ENCODE measurements at places on chromosomes 3 and 15. TPM values are rescaled to one million over a fixed set of nuclear protein-coding genes. Genes with fewer than 3 reads are reported as not detected.

GRCh38 chr3:2635511-2635910, 474.7 kb downstream of the IL5RA start:
- no peak overlapping the region for H3K4me3 ChIP-seq
- no peaks in the 10 kb centered on the region for H3K27me3 ChIP-seq

Gene C3orf52
- 27.6 TPM for total RNA-seq

DNA sequence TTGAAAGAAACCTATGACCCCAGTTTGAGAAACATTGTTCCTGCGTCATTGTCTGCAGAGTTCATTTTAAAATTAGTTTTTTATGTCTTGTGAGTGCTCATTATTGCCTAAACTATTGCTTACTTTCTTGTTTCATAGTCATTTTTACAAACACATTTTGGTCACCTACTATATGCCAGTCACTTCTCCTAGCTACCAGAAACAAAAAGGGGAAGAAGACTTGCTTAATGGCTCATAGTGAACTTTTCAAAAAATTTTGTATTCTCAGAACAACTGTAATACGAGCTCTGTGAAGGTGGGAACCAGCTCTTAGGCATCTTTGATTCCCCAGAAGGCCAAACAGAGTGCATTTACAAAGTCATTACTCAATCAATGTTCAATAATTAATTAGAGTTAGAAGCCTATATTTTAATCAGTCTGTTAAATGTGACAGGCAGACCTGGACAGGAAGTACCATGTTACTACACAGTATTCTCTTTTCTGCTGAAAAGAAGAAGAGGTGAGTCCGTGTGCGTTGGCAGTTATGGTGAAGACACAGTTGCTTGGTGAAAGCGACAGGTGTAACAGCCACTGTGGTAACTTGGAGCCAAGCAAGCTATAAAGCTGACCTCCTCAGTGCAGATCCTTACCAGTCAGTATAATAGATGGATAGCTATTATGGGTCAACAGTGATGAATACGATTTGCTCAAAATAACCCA, 46.6 kb downstream of the DPPA2 start:
- H3K4me1 ChIP-seq, result no peaks in the 10 kb centered on the region
- H3K27ac ChIP-seq, result no peak overlapping the region

GRCh38 chr3:30493911-30494311, 112.5 kb upstream of the TGFBR2 start:
- no peak overlapping the region for H3K4me3 ChIP-seq
- no peaks in the 10 kb centered on the region for H3K36me3 ChIP-seq
- DNase-seq, result no peak
- H3K27me3 ChIP-seq, result no peaks in the 10 kb centered on the region
- H3K27ac ChIP-seq, result no peak overlapping the region

DNA sequence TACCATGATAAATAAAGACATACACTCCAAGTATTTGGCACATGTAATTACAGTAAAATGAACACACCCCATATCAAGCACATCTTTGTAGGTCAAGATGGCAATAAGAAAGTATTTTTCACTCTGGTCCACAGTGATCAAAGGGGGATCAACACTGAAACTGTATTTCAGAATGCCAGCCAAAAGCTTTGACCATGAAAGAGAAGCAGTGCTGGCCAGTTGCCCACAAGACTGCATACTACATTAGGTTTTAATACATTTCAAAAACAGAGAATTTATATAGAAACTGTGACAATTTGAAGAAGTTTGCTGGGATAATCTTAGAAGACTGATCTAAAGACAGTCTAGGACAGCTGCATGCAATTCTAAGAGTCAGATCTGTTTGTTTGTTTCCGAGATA, 1035.3 kb downstream of the FHIT start:
- H3K27me3 ChIP-seq, result no peaks in the 10 kb centered on the region
- no peak overlapping the region for H3K27ac ChIP-seq
- H3K36me3 ChIP-seq, result no peaks in the 10 kb centered on the region
- DNase-seq, result no peak

DNA sequence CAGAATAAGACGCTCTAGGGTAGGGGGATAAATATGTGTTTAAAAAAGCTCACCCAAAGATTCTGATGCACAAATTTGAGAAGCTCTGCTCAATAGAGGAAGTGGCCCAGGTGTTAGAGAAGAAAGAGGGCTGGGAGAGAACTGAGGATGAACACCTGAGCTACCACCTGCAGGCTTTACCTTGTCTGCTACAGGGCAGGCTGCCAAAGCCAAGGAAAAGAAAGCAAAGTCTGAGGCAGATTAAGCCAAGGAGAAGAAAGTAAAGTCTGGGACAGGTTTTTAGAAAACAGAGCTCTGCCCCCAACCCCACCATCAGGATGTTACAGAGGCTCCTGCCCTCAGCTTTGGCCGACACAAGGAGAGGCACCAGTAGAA, 92.9 kb downstream of the THRB start:
- no peak overlapping the region for H3K4me3 ChIP-seq
- H3K27ac ChIP-seq, result no peak overlapping the region
- no peaks in the 10 kb centered on the region for H3K4me1 ChIP-seq
- no peak for DNase-seq
- no peaks in the 10 kb centered on the region for H3K36me3 ChIP-seq
- H3K27me3 ChIP-seq, result no peaks in the 10 kb centered on the region

- no peaks in the 10 kb centered on the region for H3K36me3 ChIP-seq
- DNase-seq, result no peak
- H3K4me3 ChIP-seq, result no peak overlapping the region
- H3K27me3 ChIP-seq, result no peaks in the 10 kb centered on the region
- H3K27ac ChIP-seq, result no peak overlapping the region
- no peaks in the 10 kb centered on the region for H3K4me1 ChIP-seq
These were observed 131.1 kb upstream of the BFSP2 start for GRCh38 chr3:133268726-133269134.

- no peaks in the 10 kb centered on the region for H3K27me3 ChIP-seq
- peaks cover 96% of the 10 kb centered on the region for H3K36me3 ChIP-seq
- H3K4me1 ChIP-seq, result no peaks in the 10 kb centered on the region
These were observed 50.2 kb upstream of the LRRC58 start for GRCh38 chr3:120399372-120399771.

Gene PARP14
- 22.5 TPM for total RNA-seq

DNA sequence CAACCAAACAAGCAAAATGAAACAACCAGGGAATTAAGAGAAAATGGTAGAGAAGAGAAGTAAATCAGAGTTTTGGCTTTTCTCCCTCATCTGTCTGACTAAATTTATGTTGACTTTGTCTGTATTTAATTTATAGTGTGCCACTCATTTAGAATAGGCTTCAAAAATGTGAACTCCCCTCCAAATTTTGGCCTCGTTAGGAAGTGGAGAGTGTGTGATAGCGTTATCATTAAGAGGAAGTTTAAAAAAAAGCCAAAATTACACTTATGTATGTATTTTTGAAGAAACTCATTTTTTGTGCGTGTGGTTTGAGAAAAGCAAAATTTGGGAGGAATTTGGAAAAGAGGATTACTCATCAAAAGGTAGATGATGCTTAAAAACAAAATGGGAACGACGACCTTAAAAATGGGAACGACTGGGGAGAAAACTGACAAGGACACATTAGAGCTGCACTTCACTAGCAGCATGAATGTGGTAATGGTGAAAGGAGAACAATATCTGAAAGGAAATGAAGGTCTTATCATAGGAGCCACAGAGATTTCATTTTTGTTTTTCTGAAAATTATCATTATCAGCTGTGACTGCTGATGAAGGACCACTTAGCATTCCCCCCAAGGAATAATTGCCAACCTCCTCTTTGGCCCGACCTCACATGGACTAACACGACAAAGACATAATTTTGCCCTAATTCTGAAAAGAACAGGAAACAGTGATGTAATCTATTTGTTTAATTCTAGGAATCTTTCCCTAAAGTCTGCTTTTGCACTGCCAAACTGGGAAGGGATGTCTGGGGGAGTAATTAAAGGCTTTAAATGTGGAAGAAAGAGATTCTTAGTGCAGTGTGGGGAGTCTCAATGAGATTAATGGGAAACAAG, 163.2 kb upstream of the P2RY1 start:
- H3K4me3 ChIP-seq, result no peak overlapping the region
- no peaks in the 10 kb centered on the region for H3K36me3 ChIP-seq
- no peaks in the 10 kb centered on the region for H3K27me3 ChIP-seq
- H3K4me1 ChIP-seq, result no peaks in the 10 kb centered on the region

DNA sequence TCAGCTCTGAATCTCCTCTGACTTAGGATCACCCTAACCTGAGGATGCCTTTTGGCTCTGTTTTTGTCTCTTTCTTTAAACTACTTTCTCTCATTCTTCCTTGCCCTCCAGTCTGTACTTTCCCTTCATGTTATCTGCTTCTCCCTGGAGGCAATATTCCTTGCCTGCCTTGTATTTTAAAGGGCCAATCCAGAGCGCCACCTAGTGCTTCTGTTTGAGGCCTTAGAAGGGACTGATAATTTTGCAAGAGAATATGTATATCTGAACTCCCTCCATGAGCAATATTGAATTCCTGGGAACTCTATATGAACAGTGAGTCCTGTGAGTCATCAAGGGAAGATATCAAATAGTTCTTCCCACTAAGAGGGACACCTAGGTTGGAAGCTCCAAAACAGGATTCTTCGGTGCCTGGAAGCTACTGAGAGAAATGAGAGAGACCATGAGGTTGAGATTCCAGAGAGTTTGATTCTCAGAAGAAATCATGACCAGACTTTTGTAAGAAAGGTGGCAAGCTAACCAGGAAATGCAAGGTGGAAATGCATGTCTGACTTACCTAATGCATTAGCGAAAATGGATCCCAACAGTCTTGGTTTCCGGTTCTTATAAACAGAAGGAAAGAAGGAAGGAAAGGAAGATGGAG, 203.8 kb upstream of the CD96 start:
- no peaks in the 10 kb centered on the region for H3K36me3 ChIP-seq
- no peak overlapping the region for H3K27ac ChIP-seq
- no peak for DNase-seq
- no peak overlapping the region for H3K4me3 ChIP-seq
- no peaks in the 10 kb centered on the region for H3K4me1 ChIP-seq

Gene ZBTB38
- total RNA-seq, result 75.7 TPM

- no peak overlapping the region for H3K27ac ChIP-seq
- H3K4me3 ChIP-seq, result no peak overlapping the region
- H3K36me3 ChIP-seq, result no peaks in the 10 kb centered on the region
- no peaks in the 10 kb centered on the region for H3K4me1 ChIP-seq
- no peaks in the 10 kb centered on the region for H3K27me3 ChIP-seq
- DNase-seq, result no peak
These were observed 14.4 kb upstream of the CDC25A start for GRCh38 chr3:48202632-48203031.

DNA sequence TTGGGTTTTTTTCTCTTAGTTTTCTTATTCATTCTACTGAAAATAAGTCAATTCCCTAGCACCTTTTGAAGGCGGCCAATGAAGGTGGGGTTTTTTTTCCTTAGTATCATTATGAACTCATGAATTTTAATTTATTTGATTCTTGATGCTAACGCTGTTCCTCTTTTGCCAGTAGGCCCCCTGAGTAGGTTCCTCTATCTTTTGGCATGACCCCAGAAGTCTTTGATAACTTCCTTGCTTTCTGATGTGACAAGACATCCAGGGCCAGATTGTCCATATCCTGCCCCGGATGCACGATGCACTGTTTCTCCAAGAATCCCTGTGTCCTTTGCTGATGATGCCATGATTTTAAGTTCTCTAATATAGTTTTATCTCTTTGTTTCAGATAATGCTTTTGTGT, 20.6 kb downstream of the LRRK1 start:
- H3K4me1 ChIP-seq, result no peaks in the 10 kb centered on the region
- no peaks in the 10 kb centered on the region for H3K27me3 ChIP-seq
- no peak overlapping the region for H3K4me3 ChIP-seq
- no peak overlapping the region for H3K27ac ChIP-seq
- H3K36me3 ChIP-seq, result 0 out of 2 replicates have a peak, but pooled peaks cover 4% of the 10 kb centered on the region
- DNase-seq, result no peak

Gene SLC2A2
- not detected for total RNA-seq

Gene IMPG2
- total RNA-seq, result 0.05 TPM

GRCh38 chr15:41620536-41621199, 39.5 kb upstream of the MGA start:
- H3K4me1 ChIP-seq, result peaks cover 14% of the 10 kb centered on the region
- H3K4me3 ChIP-seq, result peak overlapping the region; percentile 45
- no peak for DNase-seq
- no peaks in the 10 kb centered on the region for H3K36me3 ChIP-seq
- H3K27me3 ChIP-seq, result no peaks in the 10 kb centered on the region
- no peak overlapping the region for H3K27ac ChIP-seq

- H3K36me3 ChIP-seq, result no peaks in the 10 kb centered on the region
- H3K27ac ChIP-seq, result no peak overlapping the region
- H3K27me3 ChIP-seq, result peaks cover 7% of the 10 kb centered on the region
- H3K4me1 ChIP-seq, result no peaks in the 10 kb centered on the region
- H3K4me3 ChIP-seq, result no peak overlapping the region
These were observed 5.8 kb downstream of the FMN1 start for GRCh38 chr15:33188641-33189257.

Gene CA12
- 3.7 TPM for total RNA-seq

- no peaks in the 10 kb centered on the region for H3K27me3 ChIP-seq
- DNase-seq, result no peak
- no peak overlapping the region for H3K4me3 ChIP-seq
- H3K36me3 ChIP-seq, result no peaks in the 10 kb centered on the region
- H3K4me1 ChIP-seq, result peaks cover 15% of the 10 kb centered on the region
These were observed 270.9 kb downstream of the RPLP1 start for GRCh38 chr15:69723404-69724096.

DNA sequence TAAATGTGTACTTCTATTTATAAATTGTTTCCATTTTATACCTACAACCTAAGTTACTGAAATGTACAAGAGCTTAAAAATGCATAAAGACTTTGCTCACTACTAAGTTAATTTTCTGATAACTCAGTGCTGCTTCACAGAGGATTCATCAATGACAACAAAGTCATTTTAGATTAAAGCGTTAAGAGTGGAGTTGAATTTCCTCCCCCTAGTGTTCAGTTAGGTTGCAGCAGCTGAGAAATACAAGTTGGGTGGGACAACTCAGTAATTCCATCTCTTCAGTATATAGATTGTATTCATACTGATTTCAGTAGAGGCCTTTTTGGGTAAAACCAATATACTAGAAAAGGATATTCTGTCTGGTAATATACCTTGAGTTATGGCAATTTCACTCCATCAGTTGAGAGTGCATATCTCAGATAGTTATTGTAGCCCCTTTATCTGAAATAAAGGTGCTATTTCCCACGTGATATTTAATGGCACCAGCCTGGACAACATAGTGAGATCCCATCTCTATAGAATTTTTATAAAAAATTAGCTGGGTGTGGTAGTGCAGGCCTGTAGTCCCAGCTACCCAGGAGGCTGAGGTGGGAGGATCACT, 6.9 kb upstream of the RPL35A start:
- no peak overlapping the region for H3K4me3 ChIP-seq
- H3K4me1 ChIP-seq, result no peaks in the 10 kb centered on the region
- H3K27ac ChIP-seq, result no peak overlapping the region
- no peaks in the 10 kb centered on the region for H3K36me3 ChIP-seq
- DNase-seq, result peak; percentile 32

Gene DNAH1
- 1.1 TPM for total RNA-seq

DNA sequence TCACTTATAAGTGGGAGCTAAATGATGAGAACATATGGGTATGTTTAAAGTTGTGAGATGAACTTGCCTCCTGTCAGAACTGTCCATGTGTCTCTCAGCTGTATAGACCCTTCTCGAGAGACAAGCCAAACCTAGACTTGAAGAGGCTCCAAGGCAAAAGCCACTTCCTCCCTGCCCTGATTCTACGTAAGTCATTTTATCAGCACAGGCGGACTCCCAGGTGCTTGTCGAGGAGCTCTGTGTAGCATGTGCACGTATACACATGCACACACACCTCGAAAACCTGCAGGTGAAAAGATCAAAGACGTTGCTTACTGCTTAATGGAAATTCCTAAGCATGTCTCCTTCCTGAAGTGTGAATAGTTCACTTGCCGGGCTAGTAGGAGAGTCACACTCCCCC, 5.6 kb upstream of the CLEC3B start:
- no peak overlapping the region for H3K27ac ChIP-seq
- H3K36me3 ChIP-seq, result no peaks in the 10 kb centered on the region
- no peak overlapping the region for H3K4me3 ChIP-seq

Gene SNRK
- 14.8 TPM for total RNA-seq

GRCh38 chr3:16888785-16889607, 4.2 kb downstream of the PLCL2 start:
- peak overlapping the region; percentile 5 for H3K4me3 ChIP-seq
- H3K27me3 ChIP-seq, result no peaks in the 10 kb centered on the region
- DNase-seq, result peak; percentile 36
